Mesendoderm (in vitro differentiated cells): ENCODE measurements at places on chromosomes 1 and 21.

DNA sequence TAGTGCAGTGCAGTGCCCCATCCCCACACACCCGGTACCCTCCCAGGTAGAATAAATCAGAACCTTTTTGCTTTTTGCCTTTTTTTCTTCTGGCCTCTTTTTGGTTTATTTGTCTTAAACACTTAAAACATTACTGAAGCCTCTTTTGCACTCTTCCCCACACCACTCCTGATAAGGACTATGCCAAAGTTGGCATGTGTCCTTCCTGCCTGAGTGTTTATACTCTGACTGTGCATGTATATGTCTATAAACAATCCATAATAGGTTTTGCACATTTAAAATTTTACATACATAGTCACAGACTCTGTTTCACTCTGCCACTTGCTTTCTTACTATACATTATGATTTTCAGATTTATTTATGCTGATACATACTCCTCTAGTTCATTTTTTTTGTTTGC is 59.6 kb downstream of the BEND5 start:
- no peak for DNase-seq

- DNase-seq, result peak; percentile 79
These were observed 44.0 kb downstream of the TRIM62 start for GRCh38 chr1:33137800-33138199.

- peak; percentile 72 for DNase-seq
These were observed 565 bp downstream of the WLS start for GRCh38 chr1:68231627-68232288.

GRCh38 chr21:33550772-33551660 is 8.2 kb downstream of the SON start:
- DNase-seq, result no peak

- no peak for DNase-seq
These were observed 86.1 kb downstream of the TTLL7 start for GRCh38 chr1:83912876-83913275.

DNA sequence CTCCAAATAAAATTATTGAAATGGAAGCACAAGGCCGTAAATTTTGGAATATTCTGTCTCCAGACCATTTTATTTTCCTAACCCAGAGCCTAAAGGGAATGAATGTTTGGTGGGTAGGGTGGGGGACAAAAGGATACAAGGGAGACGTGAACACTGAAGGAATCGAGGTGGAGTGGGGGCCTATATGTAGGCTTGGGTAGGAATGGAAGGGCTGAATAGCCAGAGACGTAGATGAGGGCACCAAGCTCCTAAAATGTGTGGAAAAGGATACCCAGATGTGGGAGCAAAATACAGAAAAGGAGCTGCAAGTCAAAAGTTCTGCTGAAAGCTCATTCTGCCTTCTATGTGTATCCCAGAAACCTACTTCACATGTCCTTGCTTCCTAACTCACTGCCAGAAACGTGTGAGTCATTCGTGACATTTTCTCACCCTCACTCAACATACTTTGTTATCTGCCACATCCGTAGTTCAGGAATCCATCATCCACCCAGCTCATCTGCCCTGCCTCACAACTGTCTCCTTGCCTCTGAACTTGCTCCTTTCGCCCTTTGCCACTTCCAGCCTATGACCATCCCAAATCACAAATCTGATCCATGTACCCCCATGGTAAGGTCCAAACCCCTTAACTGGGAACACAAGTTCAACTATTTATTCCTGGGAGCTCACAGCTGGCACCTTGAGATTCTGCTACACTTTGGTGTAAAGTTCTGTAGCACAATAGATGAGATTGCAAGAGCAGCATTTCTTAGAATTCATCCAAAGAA is 84.1 kb upstream of the PRDX6 start:
- DNase-seq, result peak; percentile 93

DNA sequence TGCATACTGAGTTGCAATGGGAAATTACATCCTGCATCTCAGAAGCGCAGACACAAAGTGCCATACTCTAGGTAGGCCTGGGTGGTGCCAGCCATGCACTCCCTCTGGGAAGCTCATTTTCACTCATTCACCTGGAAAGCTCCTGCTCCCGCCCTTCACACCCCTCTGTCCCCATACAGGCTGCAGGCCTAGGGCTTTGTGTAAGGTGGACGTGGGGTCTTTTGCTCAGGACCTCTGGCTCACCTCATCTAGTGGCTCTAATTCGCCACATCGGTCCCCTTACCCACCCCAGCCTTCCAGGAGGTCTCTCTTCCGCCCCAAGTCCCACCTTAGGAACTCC is 751 bp downstream of the MRPS15 start:
- peak; percentile 50 for DNase-seq

- no peak for DNase-seq
These were observed 157.0 kb upstream of the ZNHIT6 start for GRCh38 chr1:85865213-85865612.

GRCh38 chr1:41878911-41879310 is 39.8 kb downstream of the HIVEP3 start:
- DNase-seq, result no peak

- peak; percentile 97 for DNase-seq
These were observed 70.1 kb downstream of the ROR1 start for GRCh38 chr1:63843884-63844283.

- DNase-seq, result peak; percentile 88
These were observed 38.4 kb upstream of the CDC42BPA start for GRCh38 chr1:227356620-227357146.

- DNase-seq, result no peak
These were observed 9.7 kb downstream of the LPAR3 start for GRCh38 chr1:84883286-84883685.

DNA sequence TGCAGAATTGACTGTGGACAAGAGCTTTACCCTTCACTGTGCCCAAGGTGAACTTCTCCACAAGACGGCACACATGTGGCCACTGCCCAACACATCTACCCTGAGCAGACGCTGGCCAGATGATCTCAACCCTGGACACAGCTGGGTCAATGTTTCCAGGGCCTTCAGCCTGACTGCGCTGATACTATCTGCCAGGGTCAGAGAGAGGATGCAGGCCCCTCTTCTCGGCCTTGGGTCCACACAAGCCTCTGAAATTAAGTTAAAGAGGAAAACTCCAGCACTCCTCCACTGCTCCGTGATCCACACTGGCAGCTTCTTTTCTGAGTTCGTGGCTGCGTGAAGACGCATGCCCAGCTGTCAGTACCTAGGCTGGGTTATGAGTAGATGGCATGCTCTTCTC is 58.1 kb downstream of the GLIS1 start:
- no peak for DNase-seq

GRCh38 chr1:155128755-155129473 is 1.2 kb downstream of the EFNA1 start:
- peak; percentile 59 for DNase-seq

GRCh38 chr1:10209590-10209904 is 823 bp upstream of the KIF1B start:
- DNase-seq, result no peak

- DNase-seq, result no peak
These were observed 41.0 kb downstream of the ATP2B4 start for GRCh38 chr1:203667616-203668015.

DNA sequence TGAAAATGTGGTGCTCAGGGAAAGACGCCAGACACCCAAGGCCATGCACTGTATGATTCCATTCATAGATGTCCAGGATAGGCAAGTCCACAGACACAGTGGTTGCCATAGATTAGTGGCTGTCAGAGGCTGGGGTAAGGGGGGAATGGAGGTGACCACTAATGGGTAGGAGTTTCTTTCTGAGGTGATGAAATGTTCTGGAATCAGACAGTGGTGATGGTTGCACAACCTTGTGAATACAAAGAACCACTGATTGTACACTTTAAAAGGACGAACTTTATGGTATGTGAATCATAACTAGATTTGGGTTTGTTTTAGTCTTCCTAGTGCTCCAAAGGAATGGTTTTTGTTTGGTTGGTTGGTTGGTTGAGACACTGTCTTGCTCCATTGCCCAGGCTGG is 51.7 kb downstream of the PRAMEF20 start:
- DNase-seq, result no peak

DNA sequence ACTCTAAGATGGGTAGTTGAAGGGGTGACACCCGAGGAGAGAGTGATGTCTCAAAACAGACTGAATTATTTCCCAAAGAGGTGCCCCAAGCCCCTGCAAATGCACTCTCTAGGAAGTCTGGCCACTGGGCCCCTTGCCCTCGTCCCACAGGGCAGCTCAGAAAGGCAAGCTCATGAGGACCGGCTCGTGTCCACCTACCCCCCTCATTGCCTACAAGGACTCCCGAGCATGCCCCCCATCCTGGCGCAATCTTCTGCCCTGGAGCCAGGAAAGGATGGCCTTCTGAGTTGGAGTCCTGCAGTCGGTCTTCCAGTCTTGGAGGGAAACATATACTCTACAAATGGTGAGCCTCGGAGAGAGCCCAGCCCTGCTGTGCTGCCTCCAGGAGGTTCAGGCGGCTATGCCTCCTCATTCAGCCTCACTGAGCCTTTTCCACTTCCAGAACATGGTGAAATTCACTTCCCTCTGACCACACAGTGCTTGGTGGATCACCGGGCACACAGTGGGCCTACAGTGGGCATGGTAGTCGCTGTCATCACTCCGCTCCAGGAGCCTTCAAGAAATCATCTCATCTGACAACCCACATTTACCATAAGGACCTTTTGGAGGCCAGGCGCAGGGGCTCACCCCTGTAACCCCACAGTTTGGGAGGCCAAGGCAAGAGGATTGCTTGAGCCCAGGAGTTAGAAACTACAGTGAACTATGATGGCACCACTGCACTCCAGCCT is 5.8 kb upstream of the WNT3A start:
- no peak for DNase-seq

- DNase-seq, result no peak
These were observed 21.6 kb downstream of the C2CD2 start for GRCh38 chr21:41932191-41932575.

DNA sequence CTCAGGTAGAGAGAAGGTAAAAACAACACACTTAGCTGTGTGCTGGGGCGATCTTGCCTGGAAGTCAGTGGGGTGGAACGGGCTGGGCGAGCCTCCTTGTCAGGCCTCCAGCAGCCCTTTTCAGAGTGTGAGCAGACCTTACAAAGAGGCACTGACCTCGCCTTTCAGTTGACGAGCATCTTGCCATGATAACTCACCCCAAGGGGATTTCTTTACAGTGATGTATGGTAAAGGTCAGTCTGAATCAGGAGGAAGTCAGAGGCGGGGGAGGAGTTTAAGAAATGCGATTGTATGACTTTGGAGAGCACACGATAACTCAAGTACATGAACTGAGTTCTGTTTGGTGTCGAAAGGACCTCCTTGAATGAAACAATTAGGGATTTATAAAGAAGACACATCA is 326.5 kb upstream of the PROX1 start:
- no peak for DNase-seq

- no peak for DNase-seq
These were observed 11.0 kb downstream of the KRTAP10-1 start for GRCh38 chr21:44529011-44529421.

- no peak for DNase-seq
These were observed 106.8 kb downstream of the CRYAA start for GRCh38 chr21:43275421-43276211.

GRCh38 chr1:151197863-151198253 is 494 bp upstream of the PIP5K1A start:
- DNase-seq, result no peak

- peak; percentile 68 for DNase-seq
These were observed 122.8 kb downstream of the PLPP3 start for GRCh38 chr1:56456435-56457101.

DNA sequence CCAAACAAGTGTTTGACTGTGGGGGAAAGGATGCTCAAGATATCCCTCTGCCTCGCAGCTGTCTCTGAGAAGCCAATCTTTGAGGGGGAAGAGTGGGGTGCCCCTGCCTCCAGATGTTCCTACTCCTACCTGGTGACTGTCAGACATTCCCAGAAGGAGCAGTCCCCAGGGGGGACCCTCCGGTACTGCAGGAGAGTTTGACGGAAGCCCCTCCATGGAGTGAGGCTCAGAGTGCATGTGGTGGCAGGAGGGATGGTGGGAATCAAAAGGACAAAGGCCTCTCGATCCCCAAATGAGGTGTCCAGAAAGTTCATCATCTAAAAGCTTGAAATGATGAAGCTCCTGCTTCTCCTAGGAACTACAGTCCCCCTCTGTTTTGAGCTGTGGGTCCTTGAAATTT is 5.3 kb downstream of the SLC27A3 start:
- DNase-seq, result no peak

DNA sequence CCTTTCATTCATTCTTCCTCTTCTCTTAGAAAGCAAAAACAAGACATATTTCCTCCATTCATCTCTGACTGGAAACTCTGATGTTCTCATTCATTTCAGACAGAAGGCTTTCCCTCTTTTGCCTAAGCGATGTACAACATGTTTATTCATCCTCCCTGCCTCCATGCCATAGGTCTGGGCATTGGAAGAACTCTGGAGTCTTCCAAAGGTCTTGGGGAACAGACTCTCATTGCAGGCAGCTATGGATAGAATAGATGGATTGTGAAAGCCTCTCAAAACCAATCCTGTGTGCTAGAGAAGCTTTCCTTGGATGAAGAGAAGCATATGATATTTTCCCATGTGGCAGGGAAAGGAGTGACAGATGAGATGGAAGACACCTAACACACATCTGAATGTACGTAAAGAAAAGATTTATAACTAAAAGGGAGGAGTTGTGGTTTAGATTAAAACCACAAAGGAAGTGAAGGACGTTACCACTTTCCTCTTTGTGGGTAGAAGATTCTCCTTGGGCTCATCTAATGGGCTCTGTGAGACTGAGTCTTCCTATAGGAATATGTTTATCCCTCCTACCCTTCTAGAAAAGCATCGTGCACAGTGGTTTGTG is 38.7 kb downstream of the BCL9 start:
- DNase-seq, result no peak

GRCh38 chr1:85245891-85246290 is 13.6 kb downstream of the C1orf52 start:
- no peak for DNase-seq

DNA sequence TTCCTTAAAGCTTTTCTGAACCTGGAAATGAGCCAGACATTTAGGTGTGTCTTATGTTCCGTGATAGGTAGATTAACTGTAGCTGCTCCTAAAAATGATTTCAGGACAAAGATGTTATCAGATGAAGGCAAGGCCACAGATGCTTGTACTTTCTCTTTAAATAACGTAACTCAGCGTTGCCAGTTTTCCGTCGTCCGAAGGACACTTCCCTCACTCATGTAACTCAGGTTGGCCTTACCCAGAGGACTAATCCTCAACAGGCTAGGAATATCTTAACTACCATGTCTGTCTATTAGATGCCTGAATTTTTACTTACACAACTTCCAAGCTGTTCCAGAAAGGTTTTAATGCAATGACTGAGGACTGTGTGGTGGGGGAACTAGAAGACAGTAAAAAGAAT is 35.4 kb upstream of the FAM89A start:
- no peak for DNase-seq

DNA sequence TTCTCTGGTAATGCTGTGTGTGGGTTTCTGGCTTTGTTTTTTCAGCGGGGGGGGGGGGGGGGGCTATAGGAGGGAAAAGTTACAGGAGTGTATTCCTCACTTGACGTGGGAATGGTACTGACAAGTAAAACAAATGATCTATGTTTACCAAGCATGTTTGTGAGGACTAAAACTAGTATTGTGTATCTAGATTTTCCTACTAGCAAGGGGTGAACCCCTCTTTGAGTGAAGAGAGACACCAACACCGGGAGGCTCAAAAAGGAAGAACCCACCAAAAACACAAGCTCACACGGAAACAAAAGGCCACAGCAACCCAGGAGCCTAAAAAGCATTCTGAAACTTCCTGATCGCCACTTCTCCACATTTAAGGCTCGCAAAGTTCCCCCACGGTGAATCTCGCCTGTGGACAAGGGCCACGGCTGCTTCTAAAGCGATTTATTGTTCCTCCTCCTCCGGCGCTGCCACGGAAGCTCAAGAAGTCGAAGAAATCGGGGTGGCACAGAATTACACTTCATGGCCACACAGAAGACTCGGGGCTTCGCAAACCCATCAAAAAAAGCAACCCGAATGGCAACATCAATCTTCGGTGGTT is 703 bp downstream of the PUM1 start:
- peak; percentile 48 for DNase-seq

GRCh38 chr1:209996348-209996747 is 58.3 kb downstream of the SYT14 start:
- no peak for DNase-seq
